ENCODE measurements at places on chromosomes 6 and 20.

DNA sequence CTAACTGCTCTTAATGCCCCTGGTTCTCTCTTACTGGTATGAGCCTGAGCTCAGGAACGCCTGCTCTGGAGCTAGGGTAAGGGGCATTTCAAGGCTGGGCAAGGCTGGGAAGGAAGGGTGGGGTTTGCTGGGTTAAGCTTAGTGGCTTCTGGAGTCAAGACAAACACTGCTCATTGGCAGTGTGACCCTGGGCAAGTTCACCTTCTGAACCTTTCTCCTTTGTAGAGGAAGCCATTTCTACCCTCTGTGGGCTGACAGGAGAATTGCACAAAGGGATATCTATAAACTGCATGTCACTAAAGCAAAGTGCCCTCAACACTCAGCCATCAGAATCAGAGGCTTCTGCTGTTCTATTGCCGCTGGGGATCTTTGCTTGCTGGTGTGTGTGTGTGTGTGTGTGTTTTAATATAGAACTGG lies 20.3 kb upstream of the LRRN4 start:
- no peak for DNase-seq

DNA sequence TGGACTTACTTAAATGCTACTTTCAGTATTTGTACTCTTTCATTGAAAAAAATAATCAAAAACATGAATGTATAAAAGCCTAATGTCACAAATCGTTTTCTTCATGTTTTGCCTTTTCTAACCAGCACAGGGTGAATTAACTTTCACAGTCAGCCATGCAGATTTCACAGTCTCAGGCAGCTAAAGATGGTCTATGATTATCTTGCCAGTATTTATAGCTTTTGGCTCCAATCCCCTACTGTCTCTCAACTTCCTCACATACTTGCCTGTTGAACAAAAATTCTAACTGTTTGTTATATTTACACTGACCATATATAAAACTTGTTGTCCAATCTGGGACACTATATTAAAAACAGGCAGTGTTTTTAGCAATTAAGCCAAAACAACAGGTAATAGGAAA lies 358.2 kb downstream of the ARHGAP18 start:
- DNase-seq = no peak

- DNase-seq = no peak
Measured at GRCh38 chr20:39532205-39532604, 570.1 kb downstream of the DHX35 start.

GRCh38 chr6:40802481-40802880 lies 215.3 kb upstream of the LRFN2 start:
- DNase-seq = no peak
